CD14-positive monocyte (primary cell): ENCODE measurements at places on chromosomes 16 and 17. TPM values are rescaled to one million over a fixed set of nuclear protein-coding genes. Genes with fewer than 3 reads are reported as not detected.

RAB37 gene
- 40.9 TPM for polyA plus RNA-seq

CIBAR2 gene
- polyA plus RNA-seq = not detected

MARCHF10 gene
- not detected for polyA plus RNA-seq

MRC2 gene
- 0.04 TPM in 2 replicates for polyA plus RNA-seq

- H3K36me3 ChIP-seq = no peaks in the 10 kb centered on the region
- H3K27me3 ChIP-seq = no peaks in the 10 kb centered on the region
- H3K4me1 ChIP-seq = peaks cover 35% of the 10 kb centered on the region
- peak overlapping the region; percentile 13 for H3K4me3 ChIP-seq
- peak overlapping the region; percentile 50 for H3K27ac ChIP-seq
Measured at GRCh38 chr16:81738783-81739496, 40.2 kb upstream of the PLCG2 start.

GRCh38 chr17:48636177-48637018 lies 10.2 kb upstream of the HOXB9 start:
- H3K4me1 ChIP-seq = no peaks in the 10 kb centered on the region
- H3K36me3 ChIP-seq = no peaks in the 10 kb centered on the region
- DNase-seq = no peak
- peaks cover 86% of the 10 kb centered on the region for H3K27me3 ChIP-seq

- DNase-seq = no peak
- no peaks in the 10 kb centered on the region for H3K27me3 ChIP-seq
- H3K27ac ChIP-seq = no peak overlapping the region
- no peaks in the 10 kb centered on the region for H3K36me3 ChIP-seq
- H3K4me1 ChIP-seq = peaks cover 15% of the 10 kb centered on the region
Measured at GRCh38 chr17:77264617-77265230, 124.0 kb downstream of the SEC14L1 start.

DNA sequence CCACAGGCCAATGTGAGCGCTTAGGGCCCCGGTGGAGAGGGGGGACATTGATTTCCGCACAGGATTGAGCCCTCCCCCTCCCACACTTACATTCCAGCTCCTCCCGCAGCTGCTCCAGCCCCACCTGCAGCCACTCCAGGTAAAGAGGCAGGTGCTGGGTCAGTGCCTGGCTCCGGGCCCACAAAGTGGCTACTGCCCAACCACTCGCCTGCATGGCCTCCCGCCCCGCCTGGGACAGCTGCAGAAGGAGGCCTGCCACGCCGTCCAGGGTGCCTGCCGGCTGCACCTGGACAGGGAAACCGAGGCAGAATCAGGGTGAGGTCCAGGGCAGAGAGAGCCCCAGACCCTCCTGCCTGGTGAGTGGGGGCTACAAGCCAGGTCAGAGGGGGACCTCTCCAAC lies 46.3 kb downstream of the RMI2 start:
- DNase-seq = no peak
- no peaks in the 10 kb centered on the region for H3K4me1 ChIP-seq
- no peaks in the 10 kb centered on the region for H3K36me3 ChIP-seq
- H3K4me3 ChIP-seq = no peak overlapping the region
- H3K27me3 ChIP-seq = no peaks in the 10 kb centered on the region

DNA sequence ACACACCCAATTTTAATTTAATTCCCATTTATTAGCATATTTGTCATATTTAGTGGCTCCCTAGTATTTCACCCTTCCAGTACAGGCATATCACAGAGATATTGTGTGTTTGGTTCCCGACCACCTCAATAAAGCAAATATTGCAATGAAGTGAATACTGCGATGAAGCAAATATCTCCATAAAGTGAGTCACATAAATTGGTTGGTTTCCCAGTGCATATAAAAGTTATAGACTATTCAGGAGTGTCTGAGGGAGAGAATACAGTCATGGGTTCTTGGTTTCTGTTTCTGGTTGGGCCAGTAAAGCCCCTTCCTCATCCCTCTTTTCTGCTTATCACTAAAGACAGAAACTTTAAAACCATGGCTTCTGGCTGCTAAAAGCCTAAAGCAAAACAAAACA lies 295.4 kb upstream of the AXIN2 start:
- no peak overlapping the region for H3K4me3 ChIP-seq
- no peaks in the 10 kb centered on the region for H3K36me3 ChIP-seq
- no peak for DNase-seq
- no peaks in the 10 kb centered on the region for H3K4me1 ChIP-seq

- no peak overlapping the region for H3K27ac ChIP-seq
- H3K36me3 ChIP-seq = no peaks in the 10 kb centered on the region
- H3K4me1 ChIP-seq = no peaks in the 10 kb centered on the region
- DNase-seq = no peak
- no peaks in the 10 kb centered on the region for H3K27me3 ChIP-seq
Measured at GRCh38 chr16:71319999-71320398, 30.8 kb upstream of the CMTR2 start.

GRCh38 chr17:45021607-45022287 lies 29.7 kb downstream of the DCAKD start:
- H3K27ac ChIP-seq = no peak overlapping the region
- H3K36me3 ChIP-seq = peaks cover 3% of the 10 kb centered on the region
- peaks cover 29% of the 10 kb centered on the region for H3K4me1 ChIP-seq
- peaks cover 40% of the 10 kb centered on the region for H3K27me3 ChIP-seq

GRCh38 chr17:13047011-13047606 lies 29.3 kb upstream of the ELAC2 start:
- H3K4me3 ChIP-seq = no peak overlapping the region
- no peaks in the 10 kb centered on the region for H3K36me3 ChIP-seq
- DNase-seq = no peak
- no peaks in the 10 kb centered on the region for H3K4me1 ChIP-seq

DNA sequence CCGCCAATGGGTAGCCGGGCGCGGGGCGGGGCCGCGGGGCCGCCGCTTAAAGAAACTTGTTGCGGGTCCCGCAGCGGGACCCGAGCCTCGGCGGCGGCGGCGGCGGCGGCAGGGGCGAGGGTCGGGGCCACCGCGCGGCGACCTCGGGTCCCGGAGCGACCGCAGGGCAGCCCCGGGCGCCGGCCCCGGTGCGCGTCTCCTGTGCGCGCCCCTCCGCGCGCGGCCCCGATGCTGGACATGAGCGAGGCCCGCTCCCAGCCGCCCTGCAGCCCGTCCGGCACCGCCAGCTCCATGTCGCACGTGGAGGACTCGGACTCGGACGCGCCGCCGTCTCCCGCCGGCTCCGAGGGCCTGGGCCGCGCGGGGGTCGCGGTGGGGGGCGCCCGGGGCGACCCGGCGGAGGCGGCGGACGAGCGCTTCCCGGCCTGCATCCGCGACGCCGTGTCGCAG lies at the start of gene SOX8:
TSS of gene SOX8 (plus strand) at position 76 of the 450 bp plus-strand sequence. CDS start at position 229, 153 bp downstream.
- H3K36me3 ChIP-seq = no peaks in the 10 kb centered on the region
- no peak for DNase-seq
- H3K27ac ChIP-seq = no peak within 1 kb of the TSS

- H3K4me1 ChIP-seq = peaks cover 48% of the 10 kb centered on the region
- H3K27me3 ChIP-seq = no peaks in the 10 kb centered on the region
- no peak for DNase-seq
Measured at GRCh38 chr16:11685844-11686618, 17.8 kb downstream of the SNN start.

- no peak for DNase-seq
- peaks cover 16% of the 10 kb centered on the region for H3K4me1 ChIP-seq
- H3K4me3 ChIP-seq = no peak overlapping the region
- no peak overlapping the region for H3K27ac ChIP-seq
- no peaks in the 10 kb centered on the region for H3K27me3 ChIP-seq
Measured at GRCh38 chr17:17942846-17943245, 29.4 kb downstream of the TOM1L2 start.

GRCh38 chr17:80498242-80498919 lies 22.0 kb upstream of the NPTX1 start:
- H3K4me3 ChIP-seq = no peak overlapping the region
- H3K36me3 ChIP-seq = no peaks in the 10 kb centered on the region
- no peaks in the 10 kb centered on the region for H3K4me1 ChIP-seq
- H3K27me3 ChIP-seq = no peaks in the 10 kb centered on the region

- H3K27ac ChIP-seq = no peak overlapping the region
- H3K4me3 ChIP-seq = no peak overlapping the region
- peaks cover 11% of the 10 kb centered on the region for H3K4me1 ChIP-seq
- peaks cover 96% of the 10 kb centered on the region for H3K36me3 ChIP-seq
- no peaks in the 10 kb centered on the region for H3K27me3 ChIP-seq
Measured at GRCh38 chr16:30482366-30482765, 9.8 kb downstream of the ITGAL start.

GRCh38 chr16:14196011-14196410 lies 124.9 kb downstream of the MRTFB start:
- peaks cover 35% of the 10 kb centered on the region for H3K4me1 ChIP-seq
- H3K36me3 ChIP-seq = no peaks in the 10 kb centered on the region
- H3K27ac ChIP-seq = peak overlapping the region; percentile 37
- no peaks in the 10 kb centered on the region for H3K27me3 ChIP-seq

DNA sequence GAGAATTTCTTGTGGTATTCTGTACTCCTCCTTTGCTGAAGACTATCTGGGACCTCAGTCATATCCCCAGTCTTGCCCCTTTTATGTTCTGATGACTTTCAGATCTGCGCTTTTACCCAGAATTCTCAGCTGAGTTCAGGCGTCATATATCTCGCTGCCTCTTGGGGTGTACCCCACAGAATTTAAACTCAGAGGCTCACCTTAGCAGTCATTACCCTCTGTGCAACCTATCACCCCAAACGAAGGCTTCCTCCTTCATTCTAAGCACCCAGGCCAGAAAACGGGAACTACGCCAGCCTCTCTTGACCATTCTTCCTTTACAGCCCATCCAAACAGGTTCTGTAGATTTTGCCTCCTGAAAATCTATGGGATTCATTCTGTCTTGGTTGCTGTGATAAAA lies 574.8 kb upstream of the C16orf82 start:
- H3K27ac ChIP-seq = no peak overlapping the region
- H3K4me1 ChIP-seq = no peaks in the 10 kb centered on the region
- no peak overlapping the region for H3K4me3 ChIP-seq
- DNase-seq = no peak
- no peaks in the 10 kb centered on the region for H3K27me3 ChIP-seq

DNA sequence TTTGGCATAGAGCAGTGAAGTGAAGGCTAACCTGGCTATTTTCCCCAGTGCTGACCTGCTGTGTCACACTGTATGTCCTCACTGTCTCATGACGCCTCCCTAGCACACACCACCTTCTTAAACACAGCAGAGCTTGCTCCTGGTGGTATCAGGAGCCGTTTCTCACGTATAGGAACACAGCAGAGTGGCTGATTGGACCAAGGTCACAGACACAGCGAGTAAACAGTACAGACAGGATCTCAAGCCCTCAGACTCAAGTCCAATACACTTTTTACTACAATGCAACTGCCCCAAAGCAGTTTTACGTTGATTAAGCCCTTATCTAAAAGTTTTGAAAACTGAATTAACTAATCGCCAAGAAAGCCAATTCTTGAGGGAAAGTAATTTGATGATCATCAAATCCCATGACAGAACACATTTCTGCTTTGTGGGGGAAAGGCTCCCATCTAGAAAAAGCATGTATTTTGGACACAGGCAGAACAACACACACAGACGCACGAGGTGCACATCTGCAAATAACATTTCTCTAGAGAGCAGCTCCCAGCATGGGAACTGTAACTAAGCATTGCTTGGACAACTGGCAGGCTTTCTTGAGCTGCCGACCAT lies 15.2 kb downstream of the ARHGAP17 start:
- DNase-seq = no peak
- H3K4me3 ChIP-seq = no peak overlapping the region
- no peak overlapping the region for H3K27ac ChIP-seq
- peaks cover 30% of the 10 kb centered on the region for H3K4me1 ChIP-seq
- H3K36me3 ChIP-seq = no peaks in the 10 kb centered on the region

DNA sequence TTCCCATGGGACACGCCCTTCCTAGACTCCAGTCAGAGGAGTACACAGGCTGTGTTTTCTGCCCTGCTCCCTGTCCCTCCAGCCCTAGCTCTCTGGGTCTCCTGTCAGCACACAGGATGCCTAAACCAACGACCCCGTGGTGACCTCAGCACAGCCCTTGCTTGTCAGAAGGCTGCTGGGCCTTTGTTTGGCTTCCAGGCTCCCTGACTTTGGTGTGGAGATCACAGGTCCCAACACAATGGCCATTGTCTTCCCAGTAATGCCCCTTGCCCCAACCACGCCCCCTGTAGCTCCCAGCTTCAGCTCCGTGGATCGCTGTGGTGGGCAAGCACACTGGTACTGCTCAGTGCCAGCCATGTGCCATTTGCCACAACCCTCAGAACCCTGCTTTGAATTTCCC lies 15.0 kb downstream of the HNF1B start:
- no peak overlapping the region for H3K27ac ChIP-seq
- H3K4me3 ChIP-seq = no peak overlapping the region
- no peaks in the 10 kb centered on the region for H3K4me1 ChIP-seq

DNA sequence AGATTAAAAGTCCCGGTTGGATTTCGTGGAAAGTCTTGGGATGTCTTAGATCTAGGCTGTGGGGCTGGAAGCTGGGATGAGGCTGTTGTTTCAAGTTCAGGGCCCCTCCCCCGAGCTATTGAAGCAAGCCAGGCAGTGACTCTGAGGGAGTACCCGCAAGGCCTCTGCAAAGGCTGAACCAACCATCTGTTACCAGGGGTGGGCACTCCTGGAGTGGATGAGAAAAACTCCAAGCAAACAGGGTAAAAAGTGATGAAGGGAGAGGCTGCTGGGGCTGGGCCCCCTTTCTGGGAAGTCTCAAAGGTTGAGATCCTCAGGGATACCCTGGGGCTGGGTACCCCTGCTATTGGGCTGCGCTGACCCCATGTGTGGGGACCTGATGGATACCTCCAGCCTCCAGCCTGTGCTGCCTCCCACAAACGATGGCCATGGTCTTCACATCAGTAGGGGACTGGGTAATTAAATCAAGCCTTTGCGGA lies 82.4 kb upstream of the KIFC3 start:
- no peak overlapping the region for H3K4me3 ChIP-seq
- DNase-seq = no peak
- H3K4me1 ChIP-seq = peaks cover 6% of the 10 kb centered on the region
- H3K27me3 ChIP-seq = peaks cover 15% of the 10 kb centered on the region
- H3K27ac ChIP-seq = no peak overlapping the region
- H3K36me3 ChIP-seq = no peaks in the 10 kb centered on the region

GRCh38 chr16:80591071-80591915 lies 50.5 kb downstream of the DYNLRB2 start:
- H3K4me1 ChIP-seq = peaks cover 3% of the 10 kb centered on the region
- no peaks in the 10 kb centered on the region for H3K36me3 ChIP-seq
- H3K4me3 ChIP-seq = no peak overlapping the region
- H3K27ac ChIP-seq = no peak overlapping the region
- no peaks in the 10 kb centered on the region for H3K27me3 ChIP-seq

GRCh38 chr16:86566601-86566965 lies at the start of gene FOXC2:
Gene FOXC2 (plus strand): TSS chr16:86566829. CDS start chr16:86567336, 507 bp downstream.
- H3K4me1 ChIP-seq = peaks cover 4% of the 10 kb centered on the region
- peaks cover 44% of the 10 kb centered on the region for H3K27me3 ChIP-seq
- H3K36me3 ChIP-seq = no peaks in the 10 kb centered on the region

DNA sequence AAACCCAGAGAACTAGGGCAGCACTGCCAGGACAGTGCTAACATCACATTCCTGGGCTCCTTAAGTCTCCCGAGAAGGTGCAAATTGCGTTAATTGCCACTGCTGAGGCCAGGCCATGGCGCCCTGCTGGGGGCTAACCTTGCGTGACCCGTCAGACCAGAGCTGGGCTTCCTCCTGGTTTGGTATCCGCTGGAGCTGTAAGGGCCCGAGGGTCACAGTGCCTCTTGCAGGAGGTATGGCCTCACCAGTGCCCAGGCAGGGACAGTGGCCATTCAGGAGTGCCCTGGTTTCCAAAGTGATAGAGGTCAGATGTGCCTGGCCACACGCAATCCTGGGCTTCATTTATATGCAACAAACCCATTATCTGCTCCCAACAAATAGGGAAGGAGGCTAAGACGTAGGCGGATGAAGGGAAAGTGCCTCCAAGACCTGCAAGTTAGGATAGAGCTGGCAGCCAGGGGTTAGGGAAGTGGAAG lies 17.7 kb upstream of the ADCY9 start:
- no peak overlapping the region for H3K27ac ChIP-seq
- no peaks in the 10 kb centered on the region for H3K4me1 ChIP-seq
- H3K27me3 ChIP-seq = peaks cover 5% of the 10 kb centered on the region
- H3K4me3 ChIP-seq = no peak overlapping the region
